ENCODE measurements at places on chromosomes 6 and 20.
A peak's percentile ranks its signal among the peaks of the same experiment; 100 is the strongest.

DNA sequence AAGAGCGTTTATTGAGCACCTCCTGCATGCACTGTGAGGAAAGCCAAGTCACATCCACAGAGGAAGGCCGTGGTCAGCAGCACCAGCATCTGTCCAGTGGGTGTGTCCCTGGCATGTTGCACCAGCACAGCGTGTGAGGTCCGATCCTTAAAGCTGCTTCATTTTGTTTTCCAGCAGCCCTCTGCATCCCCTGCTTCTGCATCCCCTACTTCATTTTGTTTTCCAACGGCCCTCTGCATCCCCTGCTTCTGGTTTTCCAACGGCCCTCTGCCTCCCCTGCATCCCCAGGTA lies 147.8 kb downstream of the SYCP2 start:
- no peak for DNase-seq

GRCh38 chr20:11376998-11377397 lies 540.7 kb upstream of the BTBD3 start:
- no peak for DNase-seq

- no peak for DNase-seq
Observed at GRCh38 chr20:32635764-32636163, 38.0 kb downstream of the C20orf203 start.

GRCh38 chr6:17984399-17984798 lies 3.0 kb downstream of the KIF13A start:
- DNase-seq, result no peak

- DNase-seq, result no peak
Observed at GRCh38 chr6:31689249-31690110, 8.6 kb upstream of the LY6G5C start.

GRCh38 chr6:3460253-3460652 lies 3.4 kb upstream of the SLC22A23 start:
- DNase-seq, result no peak

DNA sequence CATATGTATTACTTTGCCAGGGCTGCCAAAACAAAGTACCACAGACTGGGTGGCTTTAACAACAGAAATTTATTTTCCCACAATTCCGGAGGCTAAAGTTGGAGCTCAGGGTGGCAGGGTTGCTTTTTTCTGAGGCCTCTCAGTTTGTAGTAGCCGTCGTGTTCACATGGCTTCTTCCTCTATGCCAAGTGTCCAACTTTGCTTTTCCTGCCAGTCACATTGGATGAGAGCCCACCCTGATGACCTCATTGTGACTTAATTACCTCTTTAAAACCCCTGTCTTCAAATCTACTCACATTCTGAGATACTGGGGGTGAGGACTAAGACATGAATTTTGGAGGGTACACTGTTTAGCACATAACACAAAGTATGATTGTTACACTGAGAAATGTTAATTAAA lies 9.9 kb upstream of the ECT2L start:
- DNase-seq, result no peak

DNA sequence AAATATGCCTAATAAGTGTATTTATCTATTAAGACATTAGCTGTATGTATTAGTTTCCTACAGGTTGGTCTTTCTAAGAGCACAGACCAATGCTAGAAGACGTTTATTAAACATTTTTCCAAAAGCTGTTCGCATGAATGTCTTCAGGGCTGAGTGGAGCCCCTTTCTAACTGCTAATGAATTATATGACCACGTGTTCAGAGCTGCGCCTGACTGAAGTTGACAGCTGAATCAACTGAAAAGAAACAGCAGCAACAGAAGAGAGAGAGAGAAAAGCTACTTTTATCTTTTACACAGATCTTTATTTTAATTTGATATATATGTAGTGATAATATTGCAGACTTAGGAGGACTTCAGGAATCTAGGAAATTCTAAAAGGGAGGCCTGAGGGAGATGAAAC lies 75.2 kb upstream of the ARID1B start:
- DNase-seq, result no peak

- DNase-seq, result no peak
Observed at GRCh38 chr20:45947110-45947866, 12.8 kb downstream of the PCIF1 start.

- no peak for DNase-seq
Observed at GRCh38 chr6:161378115-161378514, 104.3 kb upstream of the AGPAT4 start.

GRCh38 chr20:24762791-24763350 lies 186.2 kb upstream of the CST7 start:
- DNase-seq, result no peak

DNA sequence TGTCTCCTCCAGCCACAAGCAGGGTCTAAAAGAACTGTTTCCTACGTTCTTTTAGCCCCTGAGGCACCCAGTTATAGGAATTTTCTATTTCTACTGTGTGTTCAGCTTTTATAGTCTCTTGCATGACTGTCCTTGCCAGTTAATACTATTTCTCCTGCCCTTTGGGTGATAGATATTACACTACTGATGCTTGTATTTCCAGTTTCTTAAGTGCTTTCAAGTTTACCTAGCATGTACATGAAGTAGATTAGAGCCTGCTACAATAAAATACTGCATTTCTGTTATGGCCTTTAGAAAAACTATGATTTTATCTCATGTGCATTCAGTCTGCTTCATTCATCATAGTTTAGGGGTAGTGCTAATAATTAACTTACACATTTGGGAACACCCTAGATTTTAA lies 89.6 kb downstream of the FOXO3 start:
- no peak for DNase-seq

DNA sequence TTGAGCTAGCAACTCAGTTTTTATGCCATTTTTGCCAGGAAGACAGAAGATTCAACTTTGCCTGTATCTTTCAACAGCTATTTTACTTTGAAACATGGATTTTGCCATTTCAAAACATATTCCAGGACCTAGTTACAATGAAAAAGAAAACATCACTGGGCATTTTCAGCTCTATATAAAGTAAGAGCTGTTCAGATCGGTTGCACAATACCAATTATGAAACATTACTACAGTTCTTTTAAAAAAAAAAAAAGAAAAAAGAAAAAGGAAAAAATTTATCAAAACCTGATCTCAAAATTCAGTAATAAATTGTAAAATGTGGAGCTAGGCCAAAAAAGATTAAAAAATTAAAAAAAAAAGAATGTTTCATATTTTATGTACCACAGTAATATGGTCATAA lies 15.6 kb downstream of the BCLAF1 start:
- DNase-seq, result no peak

GRCh38 chr6:110671447-110671846 lies 143.8 kb downstream of the CDK19 start:
- DNase-seq, result no peak

- DNase-seq, result no peak
Observed at GRCh38 chr6:134447883-134448387, 130.0 kb upstream of the SGK1 start.

DNA sequence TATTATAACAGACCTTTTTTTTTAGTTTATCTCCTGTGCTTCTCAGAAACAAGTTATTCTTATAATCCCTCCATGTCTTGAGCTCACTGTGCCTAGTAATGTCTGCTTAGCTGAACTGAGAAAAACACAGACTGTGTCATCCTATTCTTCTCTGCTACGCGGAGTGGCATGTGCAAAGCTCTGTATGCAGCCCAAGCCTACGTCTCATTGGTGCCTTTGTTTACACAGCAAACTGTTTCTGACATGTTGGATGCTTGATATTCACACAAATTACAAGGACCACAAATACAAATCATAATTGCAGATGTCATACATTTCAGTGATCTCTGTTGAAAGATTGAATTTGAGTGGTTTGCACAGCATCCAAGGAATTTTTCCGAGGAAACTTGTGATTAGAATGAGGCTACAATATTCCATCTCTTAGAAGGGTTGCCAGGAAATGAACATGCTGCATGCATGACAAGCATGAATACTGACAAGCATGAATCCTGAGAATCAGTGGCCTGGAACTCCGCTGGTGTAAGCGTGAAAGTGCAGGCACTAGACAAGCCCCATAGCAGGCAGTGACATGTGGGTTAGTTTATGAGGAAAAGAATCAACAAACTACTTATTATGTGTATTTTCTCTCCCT lies 128.4 kb upstream of the SGK1 start:
- DNase-seq, result no peak

- DNase-seq, result no peak
Observed at GRCh38 chr20:7841971-7842310, 98.3 kb downstream of the HAO1 start.

GRCh38 chr6:139313784-139314545 lies 22.2 kb upstream of the TXLNB start:
- peak; percentile 7 for DNase-seq

DNA sequence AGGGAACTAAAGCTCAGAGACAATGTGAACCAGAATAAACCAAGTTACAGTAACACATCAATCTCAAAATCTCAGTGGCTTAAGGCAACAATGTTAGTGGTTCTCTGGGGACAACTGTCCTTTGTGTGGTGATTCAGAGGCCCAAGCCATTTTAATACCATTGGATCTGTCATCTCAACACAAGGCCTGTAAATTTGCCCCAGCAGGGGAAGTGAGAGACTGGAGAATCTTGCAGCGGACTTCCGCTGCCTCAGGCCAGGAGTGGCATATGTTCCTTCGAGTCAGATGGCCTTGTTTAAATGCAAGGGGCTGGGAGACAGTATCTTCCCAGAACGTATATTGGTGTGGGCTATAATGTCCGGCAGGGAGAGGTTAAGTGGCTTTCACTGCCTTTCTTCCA lies 126.0 kb downstream of the CD83 start:
- no peak for DNase-seq

GRCh38 chr6:128841518-128841917 lies 41.4 kb upstream of the LAMA2 start:
- DNase-seq, result no peak

GRCh38 chr20:49608752-49609670 lies 41.1 kb upstream of the PTGIS start:
- peak; percentile 87 for DNase-seq

DNA sequence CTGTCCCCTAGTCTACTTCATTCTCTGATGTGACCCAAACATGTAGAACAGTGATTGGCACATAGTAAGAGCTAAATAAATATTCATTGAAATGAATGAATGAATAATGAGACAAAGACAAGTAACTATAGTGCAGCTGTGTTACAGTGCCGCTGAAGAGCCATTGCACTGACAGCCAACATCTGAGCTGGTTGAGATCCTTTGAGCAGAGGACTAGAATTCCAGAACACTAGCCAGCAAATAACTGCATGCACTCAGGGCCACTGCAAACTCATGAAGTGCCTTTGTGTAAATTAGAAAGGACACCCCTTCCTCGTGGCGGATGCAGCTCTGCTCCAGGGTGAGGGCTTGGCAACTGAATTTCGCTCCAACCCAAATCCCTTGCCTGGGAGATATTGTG lies 230.3 kb upstream of the CDYL start:
- DNase-seq, result no peak

GRCh38 chr6:87858440-87858839 lies 156.4 kb upstream of the AKIRIN2 start:
- no peak for DNase-seq

- no peak for DNase-seq
Observed at GRCh38 chr20:63955281-63955826, 862 bp downstream of the UCKL1 start.

DNA sequence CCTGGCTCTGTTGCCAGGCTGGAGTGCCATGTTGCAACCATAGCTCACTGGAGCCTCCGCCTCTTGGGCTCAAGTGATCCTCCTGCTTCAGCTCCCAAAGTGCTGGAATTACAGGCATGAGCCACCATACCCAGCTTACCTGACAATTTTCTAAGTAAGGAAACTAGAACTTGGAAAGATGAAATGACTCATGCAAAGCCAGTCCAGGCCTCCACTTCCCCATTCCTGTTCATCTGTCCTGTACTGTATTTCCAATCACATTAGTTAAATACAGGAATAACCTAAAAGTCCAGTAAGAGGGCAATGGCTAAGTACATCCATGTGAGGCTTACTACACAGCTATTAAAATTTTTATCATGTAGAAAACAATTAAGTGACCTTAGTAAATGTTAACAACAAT lies 8.3 kb upstream of the ADGB start:
- DNase-seq, result no peak

- no peak for DNase-seq
Observed at GRCh38 chr6:111995404-111995803, 58.5 kb upstream of the CCN6 start.

GRCh38 chr6:78861509-78861908 lies 5.8 kb upstream of the IRAK1BP1 start:
- no peak for DNase-seq

DNA sequence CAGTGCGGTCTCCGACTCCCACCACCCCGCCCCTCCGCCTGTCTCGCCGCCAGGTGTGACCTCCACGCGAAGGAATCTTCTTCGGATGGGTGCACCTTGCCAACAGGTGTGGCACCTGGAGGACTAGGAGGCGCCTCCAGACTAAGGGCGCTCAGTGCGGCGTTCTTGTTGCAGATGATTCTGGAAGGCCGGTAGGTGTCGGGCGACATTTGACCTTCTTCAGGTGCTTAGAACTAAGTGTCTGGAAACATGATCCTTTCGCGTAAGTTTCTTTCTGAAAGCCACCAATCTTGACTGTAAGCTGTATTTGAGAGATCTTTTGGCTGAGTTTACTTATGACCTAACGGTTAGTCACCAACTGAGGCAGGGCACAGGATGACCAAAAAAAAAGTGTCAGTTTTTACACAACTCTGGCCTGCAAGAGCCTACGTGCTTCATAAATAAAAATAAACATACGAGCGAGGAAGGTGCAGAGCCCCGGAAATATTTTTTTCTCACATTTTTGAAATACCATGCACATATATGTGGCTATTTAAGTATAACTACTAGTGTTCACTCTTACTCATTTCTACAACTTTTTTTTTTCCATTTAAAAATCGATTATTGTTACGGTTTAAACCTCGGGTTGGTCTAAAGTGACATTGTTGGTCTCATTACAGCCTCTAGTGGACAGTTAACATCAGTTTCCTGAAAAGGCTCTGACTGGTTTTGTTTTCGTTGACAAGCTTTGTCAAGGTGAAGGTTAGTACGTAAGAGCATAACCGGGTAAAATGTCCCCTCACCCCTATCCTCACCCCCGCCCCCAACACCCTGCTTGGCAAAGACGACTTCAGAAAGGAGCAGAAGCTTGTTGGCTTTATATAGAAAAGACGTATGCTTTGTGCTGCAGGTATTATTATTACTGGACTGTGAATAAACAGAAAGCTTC lies 1.6 kb upstream of the ATXN1 start:
- peak; percentile 81 for DNase-seq

DNA sequence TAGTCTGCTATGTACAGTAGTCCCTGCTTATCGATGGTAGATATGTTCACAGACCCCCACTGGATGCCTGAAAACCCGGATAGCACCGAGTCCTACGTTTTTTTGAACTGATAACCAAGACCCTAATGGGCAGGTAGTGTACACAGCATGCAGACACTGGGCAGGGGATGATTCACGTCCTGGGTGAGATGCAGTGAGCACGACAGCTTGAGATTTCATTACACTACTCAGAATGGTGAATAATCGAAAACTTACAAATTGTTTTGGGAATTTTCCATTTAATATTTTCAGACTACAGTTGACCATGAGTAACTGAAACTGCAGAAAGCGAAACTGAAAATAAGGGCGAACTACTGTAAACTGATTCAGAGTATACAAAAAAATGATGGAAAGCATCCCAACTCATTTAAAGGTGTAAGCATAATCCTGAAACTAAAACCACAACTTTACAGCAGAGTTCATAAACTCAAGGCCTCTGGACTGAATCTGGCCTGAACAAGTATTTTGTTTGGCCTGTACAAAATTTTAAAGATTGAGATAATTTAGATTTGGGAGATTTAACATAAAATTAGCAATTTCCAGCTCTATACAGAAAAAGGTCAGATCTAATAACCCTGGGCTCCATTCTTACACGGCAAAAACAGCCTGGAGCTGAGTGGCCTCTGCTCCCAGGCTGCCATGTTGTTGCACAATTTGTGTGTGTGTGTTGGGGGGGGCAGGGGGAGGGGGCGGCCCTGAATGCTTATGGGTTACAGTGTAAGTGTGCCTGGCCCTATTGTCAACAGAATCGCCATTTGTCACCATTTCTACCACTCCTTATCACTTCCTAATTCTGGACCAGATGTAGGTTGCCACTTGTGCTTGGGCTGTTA lies 34.9 kb downstream of the RNF24 start:
- peak; percentile 81 for DNase-seq

All from MM.1S (cell line).